ENCODE measurements at places on chromosomes 7 and 10.

- no peak for DNase-seq
These were observed 358.5 kb downstream of the TFEC start for GRCh38 chr7:115672024-115672423.

DNA sequence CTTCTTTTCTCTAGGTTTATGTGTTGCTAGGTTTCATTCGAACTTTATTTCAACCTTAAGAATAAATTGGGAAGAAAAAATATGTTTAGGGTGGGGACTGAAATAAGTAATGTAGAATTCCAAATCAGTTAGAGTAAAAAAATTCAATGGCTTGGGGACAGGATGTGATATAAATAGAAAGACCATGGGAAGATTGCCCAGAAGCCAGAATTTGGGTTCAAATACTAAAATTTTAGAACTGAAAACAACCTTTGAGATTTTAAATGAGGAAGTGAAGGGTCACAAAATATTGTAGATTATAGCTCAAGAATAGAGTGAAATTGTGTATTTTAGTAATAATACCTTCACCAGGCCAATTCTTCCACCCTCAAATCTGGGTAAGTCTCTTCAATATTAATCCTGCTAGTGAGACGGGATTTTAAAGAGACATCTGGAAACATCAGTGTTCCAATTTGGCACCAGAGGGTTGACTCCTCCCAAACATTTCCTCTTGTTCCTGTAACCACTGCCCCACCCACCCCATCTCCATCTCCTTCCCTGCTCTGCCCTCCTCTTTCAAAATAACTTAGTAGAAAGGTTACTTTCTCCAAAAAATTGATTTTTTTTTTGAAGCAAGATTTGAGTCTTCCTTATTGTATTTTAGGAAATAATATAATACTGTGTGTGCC is 51.3 kb upstream of the FAM3C start:
- DNase-seq: no peak

- no peak for DNase-seq
These were observed 17.8 kb upstream of the WDR11 start for GRCh38 chr10:120833222-120833928.

DNA sequence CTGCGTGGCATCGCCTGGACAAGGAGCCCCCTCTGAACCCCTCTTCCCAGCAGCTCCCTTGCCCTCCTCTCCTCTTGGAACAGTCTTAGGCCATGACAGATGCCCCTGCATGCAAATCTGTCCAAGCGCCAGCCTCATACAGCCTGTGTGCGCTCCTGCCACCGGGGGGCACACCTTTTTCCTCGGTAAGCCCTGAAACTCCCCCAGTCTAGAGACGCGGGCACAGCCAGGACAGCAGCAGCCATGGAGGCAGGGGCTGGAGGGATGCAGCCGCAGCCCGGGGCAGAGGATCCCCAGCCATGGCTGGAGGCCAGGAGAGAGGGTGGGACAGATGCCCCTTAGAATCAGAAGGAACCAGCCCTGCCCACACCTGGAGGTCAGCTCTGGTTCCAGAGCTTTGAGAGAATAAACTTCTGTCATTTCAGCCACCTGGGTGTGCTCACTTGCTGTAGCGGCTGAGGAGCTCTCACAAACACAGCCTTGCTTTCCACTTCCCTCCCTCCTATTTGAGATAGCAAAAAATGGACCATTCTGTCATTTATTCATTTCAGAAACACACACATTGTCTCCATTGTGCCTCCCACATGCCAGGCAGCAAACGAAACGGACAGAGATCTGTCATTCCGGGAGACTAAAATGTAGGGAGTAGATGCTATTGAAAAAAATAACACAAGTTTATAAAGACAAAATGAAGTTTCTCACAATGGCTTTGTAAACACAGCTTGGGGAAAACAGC is 241.5 kb downstream of the WDR37 start:
- no peak for DNase-seq

- DNase-seq: no peak
These were observed 29.4 kb upstream of the RAPGEF5 start for GRCh38 chr7:22386206-22386858.

GRCh38 chr7:40865441-40866233 is 730.8 kb downstream of the SUGCT start:
- no peak for DNase-seq

DNA sequence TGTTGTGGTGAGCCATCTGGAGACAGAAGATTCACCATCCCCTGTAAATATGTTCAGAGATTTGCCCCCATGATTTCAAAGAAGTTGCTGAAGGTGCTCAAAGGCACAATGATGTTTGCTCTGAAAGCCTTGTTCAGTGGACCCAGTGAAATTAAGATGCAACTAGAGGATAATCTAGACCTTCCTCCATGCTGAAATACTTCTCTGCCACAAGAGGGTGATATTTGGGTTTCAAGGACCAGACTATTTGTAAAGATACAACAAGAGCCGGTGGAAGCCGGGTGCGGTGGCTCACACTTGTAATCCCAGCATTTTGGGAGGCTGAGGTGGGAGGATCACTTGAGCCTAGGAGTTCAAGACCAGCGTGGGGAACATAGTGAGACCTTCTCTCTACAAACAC is 13.5 kb upstream of the MSRB2 start:
- no peak for DNase-seq

- no peak for DNase-seq
These were observed 83.2 kb downstream of the CAMK1D start for GRCh38 chr10:12432402-12433189.

DNA sequence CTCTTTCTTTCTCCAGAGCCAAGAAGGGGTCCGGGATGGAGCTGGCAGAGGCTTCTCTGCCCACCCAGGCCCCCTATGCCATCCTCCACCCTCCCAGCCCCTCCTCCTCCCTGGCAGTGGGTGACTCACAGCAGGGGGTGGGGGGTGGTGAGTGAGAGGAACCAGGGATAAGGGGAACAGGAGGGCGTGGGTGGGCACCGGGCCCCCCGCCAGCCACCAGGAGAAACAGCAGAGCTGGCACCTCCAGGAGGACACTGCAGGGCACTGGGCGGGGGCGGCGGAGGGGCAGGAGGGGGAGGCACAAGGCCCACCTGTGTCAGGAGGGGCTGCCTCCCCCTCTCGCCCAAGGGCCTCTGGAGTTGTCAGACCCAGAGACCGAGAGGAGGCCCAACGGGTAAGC is 56.0 kb downstream of the CAMK2B start:
- DNase-seq: no peak

DNA sequence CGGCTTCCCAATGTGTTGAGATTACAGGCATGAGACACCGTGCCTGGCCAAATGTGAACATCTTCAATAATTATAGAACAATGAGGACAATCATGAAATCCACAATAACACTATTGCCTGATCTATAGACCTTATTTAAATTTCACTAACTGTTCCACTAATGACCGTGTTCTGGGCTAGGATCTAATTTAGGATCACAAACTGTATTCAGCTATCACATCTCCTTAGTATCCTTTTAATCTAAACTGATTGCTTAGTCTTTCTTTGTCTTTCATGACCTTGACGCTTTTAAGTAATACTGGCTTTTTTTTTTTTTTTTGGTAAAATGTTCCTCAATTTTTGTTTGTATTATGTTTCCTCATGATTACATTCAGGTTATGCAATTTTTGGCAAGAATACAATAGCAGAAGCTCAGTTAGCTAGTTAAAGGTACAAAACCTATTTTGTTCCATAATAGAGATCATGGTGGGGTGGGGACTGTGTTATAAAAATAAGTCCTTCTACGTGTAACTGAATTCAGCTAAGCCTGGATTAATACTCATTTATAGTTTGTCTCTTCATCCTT is 158.4 kb downstream of the AOAH start:
- no peak for DNase-seq

DNA sequence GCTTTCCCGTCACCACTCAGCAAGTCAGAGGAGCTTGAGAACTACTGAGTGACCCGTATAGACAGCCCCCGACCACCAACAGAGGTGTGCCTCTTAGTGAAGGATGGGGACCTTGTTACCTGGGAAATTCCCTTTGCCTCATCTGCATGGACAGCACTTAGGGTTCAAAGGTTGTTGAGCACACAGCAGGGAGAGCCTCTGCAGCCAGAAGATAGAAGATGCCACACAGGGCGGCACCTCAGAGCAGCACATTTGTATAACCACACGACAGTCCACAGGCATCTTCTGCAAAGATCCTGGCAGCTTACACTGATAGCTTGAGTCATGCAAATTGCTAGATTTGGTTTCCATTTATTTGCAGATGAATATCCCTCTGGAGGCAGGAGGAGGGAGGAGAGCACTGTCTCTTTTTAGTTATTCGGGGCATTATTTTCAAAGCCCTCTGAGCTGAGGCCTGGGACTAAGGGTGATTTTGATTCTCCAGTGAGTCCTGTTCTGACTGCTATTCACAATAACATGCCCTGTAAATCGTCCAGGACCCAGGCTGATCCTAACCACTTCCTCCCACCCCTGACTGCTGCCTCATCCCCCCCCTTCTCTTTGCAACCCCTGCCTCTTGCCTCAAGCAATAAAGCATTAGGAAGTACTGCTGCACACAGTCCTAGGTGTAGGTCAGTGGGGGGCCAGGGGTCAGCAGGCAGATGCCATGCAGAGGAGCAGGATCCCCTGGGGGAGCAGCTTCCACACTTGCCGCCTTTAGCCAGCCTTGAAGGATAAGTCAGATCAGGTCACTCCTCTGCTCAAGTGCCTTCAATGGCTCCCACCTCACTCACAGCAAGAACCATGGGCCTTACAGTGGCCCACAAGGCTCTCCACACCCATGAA is 24.6 kb upstream of the INMT start:
- DNase-seq: no peak

- no peak for DNase-seq
These were observed 4.5 kb downstream of the KAZALD1 start for GRCh38 chr10:101066146-101066895.

DNA sequence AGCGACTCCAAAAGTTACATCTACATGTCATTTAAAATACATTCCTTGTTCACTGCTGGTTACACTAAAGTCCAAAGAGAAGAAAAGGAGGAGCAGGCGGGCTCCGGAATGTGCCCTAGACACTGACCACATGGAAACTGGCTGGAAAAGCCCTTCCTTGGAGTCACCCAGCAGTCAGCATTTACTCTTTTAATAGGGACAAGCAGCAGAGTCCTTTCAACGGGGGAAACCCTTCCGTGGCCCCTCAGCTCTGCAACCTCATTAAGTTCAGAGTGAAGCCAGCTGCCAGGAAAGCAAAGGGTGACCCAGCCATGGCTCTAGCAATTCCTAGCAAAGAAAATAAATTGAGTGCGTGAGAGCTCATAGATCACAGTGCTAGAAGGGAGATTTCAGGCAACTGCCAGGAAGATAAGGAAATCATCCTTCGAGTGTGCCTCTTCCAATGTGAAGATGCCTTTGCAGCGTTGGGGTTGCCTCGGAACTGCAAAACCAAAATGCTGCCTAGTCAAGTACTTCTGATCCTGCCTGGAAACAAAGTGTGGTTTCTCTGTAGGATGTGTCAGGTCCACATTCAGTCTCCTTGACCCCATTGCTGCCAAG is 101.6 kb downstream of the SORBS1 start:
- no peak for DNase-seq

DNA sequence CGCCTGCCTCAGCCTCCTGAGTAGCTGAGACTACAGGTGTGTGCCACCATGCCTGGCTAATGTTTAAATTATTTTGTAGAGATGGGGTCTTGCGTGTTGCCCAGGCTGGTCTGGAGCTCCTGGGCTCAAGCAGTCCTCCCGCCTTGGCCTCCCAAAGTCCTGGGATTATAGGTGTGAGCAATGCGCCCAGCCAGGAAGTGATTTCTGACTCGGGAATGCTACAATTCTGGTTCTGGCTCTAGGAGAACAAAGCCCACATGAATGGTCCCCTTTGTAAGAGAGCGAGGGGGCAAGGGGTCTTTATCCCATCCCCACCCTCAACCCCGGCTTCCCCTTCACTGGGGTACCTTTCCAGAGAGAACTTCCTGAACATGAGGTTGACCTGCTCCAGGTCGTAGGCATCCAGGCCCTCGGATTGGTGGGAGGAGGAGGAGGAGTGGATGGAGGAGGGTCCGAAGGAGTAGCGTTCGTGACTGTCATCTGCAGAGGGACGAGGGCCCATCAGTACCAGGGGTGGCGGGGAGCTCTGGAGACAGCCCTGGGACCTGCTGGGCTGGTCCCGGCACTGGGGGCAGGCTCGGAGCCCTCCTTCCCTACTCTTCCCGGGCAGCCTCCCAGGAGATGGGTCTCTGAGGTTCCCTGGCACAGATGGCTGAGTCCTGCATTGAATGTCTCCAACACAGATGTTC is 79.9 kb upstream of the GNA12 start:
- DNase-seq: no peak

DNA sequence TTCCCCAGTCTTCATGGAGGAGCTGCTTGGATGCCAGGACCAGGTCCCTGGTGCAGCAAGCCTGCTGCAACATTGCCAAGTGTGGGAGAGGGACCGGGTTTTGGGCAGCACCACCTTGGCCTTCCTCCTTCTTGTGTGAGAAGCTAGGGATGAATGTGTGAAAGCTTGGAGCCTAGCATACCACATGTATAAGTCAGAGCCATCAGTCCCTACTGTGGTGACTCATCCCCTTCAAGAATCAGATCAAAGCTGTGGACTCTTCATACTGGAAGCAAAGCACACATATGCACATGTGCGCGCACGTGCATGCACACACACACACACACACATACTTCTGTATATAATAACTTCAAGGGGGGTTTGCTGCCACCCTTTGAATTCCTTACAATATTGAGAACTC is 527.8 kb downstream of the LRMDA start:
- no peak for DNase-seq

- DNase-seq: no peak
These were observed 65.7 kb downstream of the VSTM4 start for GRCh38 chr10:49049660-49050059.

DNA sequence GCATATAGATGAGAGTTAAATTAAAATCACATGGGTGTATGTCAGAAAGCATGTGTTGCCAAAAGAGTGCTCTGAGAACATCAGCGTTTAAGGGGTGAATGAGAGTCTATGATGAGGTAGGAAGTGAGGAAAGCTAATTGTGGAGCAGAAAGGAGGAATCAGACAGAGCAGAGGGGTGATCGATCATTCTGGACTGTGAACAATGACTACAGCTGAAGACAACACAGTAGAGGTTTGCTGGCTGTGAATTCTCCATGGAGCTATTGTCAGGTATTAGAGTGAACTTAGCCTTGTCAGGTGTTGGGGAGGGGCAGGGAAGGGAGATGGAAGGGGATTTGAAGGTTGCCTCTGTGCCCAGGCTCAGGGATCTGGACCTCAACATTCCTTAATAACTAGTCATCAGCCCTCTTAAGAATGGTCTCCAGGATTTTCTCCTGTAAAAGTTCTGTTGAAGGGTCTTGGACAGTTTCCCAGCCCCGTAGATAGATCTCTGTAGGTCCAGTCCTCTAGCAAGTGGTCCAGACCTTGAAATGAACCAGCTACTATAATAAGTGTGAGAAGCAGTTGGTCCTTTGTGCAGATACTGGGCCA is 57.1 kb downstream of the KIF5B start:
- DNase-seq: no peak

DNA sequence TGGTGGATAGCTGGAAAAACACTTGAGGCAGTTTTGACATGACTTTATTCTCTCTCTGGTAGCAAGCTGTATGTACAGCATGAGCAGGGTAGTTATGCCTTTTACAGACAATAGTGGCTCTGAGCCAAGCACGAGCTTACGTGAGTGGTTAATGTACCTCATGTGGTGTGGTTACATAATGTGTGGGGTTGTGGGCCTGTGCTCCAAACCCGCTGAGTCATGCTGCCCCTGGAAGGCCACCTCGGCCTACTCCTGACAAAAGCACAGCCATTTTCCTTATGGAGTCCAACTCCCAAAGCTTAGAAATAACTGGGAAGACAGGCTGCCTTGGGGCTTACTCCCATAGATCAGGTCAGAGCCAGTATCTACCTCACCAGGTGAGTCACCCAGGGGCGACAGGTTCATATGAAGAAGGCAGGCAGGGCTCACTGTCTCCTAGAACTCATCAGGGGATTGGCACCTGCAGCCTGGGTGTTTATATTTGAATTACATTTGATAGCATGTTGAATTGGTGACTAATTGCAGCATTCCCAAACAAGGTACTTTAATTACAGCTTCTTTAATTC is 404.5 kb downstream of the ADRA2A start:
- no peak for DNase-seq
